ENCODE measurements at places on chromosomes 7 and 10.

- DNase-seq: no peak
Measured at GRCh38 chr10:34413214-34413613, 401.9 kb downstream of the PARD3 start.

DNA sequence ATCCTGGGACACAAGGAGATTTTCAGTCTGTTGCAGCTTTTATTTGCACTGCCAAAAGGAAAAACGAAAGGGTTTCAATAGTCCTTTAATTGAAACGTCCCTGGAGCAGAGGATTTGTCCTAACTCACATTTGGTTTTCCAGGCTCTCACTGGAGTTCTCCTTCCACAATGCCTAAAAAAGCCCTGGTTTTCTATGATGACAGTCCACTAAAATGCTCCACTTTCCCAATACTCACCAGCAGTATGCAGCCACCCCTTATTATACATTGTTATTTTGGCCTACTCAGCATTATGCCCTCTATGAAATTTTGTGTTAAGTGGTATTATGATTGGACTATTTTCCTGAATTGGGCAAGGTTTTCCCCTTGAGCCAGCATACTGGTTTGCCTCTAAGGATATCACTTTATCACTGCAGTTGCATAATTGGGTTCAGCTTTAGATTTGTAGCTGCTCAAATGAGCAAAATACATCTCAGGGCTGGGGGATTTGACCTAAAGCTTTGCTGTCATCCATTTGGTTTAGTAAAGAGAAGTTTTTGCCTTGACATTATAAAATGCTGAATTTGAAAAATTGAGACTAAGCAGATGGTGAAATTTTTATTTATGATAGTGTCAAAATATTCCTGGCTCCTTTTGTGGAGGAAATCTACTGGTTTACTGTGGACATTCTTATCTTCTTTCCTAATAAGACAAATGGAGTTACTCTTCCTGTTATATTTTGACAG is 239.2 kb downstream of the RNLS start:
- DNase-seq: no peak

DNA sequence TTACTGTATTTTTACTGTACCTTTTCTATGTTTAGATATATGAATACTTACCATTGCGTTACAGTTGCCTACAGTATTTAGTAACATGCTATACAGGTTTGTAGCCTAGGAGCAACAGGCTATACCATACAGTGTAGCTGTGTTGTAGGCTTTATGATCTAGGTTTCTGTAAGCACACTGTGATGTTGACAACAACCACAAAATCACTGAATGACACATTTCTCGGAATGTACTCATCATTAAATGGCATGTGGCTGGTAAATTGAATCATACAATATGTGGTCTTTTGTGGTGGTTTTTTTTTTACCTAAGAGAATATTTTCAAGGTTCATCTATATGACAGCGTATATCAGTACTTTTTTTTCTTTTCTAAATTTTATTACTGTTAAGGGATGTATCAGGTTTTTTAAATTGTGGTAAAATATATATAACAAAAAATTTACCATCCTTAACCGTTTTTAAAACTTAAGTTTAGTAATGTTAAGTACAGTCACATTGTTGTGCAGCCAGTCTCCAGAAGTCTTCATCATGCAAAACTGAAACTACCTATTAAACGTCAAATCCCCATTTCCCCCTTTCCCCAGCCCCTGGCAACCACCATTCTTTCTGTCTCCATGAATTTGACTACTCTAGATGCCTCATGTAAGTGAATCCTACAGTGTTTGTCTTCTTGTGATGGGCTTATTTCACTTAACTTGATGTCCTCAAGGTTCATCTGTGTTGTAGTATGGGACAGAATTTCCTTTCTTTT is 21.5 kb downstream of the BTAF1 start:
- DNase-seq: no peak

DNA sequence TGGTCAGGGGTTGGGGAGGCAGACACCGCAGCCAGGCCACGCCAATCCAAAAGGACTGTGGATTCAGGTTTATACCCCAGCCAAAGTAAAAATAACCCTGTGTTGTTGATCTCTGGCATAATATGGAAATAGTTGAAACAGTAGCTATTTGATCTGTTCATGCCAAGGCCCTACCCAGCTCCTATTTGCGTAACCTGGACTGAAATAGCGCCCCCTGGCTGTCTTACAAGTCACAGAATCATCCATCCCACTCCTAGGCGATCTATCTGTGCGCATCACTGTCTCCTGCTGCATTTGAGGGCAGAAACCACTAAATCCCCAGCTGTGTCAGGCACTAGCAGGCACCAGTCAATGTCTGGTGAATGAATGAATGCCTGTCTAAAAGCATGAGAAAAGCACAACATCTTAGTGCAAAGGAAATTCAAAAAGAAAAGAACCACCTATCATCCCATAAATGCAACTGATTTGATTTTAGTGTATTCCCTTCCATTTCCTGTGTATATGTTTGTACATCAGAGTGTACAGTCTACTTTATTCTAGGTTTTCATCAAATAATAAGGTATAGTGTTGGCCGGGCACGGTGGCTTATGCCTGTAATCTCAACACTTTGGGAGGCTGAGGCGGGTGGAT is 160.0 kb downstream of the SLIT1 start:
- peak; percentile 84 for DNase-seq

GRCh38 chr7:21747806-21748205 is 197.9 kb downstream of the CDCA7L start:
- DNase-seq: no peak

GRCh38 chr10:102835007-102835482 is 2.2 kb downstream of the CYP17A1 start:
- peak; percentile 85 for DNase-seq

GRCh38 chr7:148699782-148700629 is 1.3 kb downstream of the CUL1 start:
- DNase-seq: no peak

DNA sequence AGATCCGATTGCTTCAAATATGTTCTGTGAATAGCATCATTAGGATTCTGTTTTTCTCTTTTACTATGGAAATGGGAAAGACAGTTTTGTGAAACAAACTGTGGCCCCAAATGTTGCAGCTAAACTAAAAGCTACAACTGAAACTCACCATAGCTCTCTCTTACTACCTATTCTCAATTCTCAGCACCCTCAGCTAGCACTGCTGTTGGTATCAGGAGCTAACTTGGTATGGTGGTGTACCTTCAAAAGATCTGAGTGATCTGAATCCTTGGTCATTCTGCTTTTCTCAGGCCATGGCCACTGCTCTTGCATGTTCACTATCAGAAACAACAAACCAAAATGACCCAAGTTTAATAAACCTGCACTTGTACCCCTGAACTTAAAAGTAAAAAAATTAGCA is 1208.0 kb downstream of the SORCS1 start:
- no peak for DNase-seq

DNA sequence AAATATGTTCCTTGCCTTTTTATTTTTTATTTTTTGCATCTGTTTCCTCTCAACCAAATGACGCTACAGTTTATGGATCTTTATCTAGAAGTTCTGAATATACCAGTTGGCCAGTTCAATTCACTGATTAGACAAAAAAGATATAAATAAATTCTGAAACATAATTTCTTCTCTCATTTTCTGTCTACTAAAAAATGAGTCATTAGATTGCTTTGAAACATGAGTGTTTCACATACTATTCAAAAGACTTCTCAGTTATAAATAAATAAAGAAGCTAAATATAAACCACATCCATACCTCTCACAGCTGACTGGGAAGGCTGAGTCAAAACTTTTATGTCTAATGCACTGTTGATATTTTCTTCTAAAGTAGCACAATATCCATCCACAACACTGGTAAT is 97.6 kb upstream of the GPR22 start:
- DNase-seq: no peak

DNA sequence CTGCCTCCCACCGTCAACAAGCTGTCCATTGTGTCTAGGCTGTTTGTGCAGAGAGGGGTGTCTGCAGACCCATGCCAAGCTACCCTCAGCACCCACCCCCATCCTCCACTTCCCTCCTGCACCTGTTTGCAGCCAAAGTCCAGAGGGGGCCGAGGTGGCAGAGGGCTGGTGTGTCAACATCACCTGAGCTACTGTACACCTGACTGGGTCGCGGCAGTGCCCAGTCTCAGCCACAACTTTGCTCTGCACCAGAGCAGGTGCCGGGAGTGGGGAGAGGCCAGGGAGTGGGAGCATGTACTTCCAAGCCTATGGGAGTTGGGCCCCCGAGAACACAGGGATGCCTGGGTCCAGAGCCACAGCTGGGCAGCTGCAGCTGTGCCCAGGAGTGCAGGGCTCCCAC is 93.1 kb downstream of the AUTS2 start:
- no peak for DNase-seq

DNA sequence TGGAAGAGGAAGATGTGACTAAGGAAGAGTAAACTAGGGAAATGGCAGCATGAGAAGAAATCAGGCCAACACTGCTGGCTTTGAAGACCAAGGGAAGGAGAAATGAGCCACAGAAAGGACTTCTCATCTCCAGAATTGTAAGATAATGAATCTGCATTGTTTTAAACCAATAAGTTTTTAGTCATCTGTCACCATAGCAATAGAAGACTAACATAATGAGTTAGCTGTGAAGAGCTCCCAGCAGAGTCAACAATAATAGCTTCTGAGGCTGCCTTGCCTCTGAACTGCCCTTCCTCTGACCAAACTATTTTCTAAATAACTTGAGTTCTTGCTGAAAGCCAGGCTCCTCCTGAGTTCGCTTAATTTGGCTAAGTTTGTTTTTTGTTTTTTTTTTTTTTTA is 103.6 kb downstream of the CACNA2D1 start:
- no peak for DNase-seq

DNA sequence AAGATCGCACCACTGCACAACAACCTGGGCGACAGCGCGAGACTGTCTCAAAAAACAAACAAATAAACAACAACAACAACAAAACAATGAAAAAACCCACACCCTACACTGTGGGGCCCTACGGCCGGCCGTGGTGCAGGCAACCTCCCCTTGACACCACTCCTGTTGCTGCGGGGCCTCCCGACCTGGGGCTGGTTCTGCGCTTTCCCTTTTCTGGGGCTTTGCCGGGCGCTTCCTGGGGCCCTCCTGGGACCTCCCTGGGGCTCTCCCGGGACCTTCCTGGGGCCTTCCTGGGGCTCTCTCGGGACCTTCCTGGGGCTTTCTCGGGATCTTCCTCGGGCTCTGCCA is 46.6 kb downstream of the INSIG1 start:
- no peak for DNase-seq

- DNase-seq: no peak
Measured at GRCh38 chr10:130244031-130244927, 108.1 kb downstream of the GLRX3 start.

GRCh38 chr10:96587264-96588059 is 650 bp upstream of the TM9SF3 start:
- DNase-seq: peak; percentile 16
